Gastroesophageal sphincter (tissue), 4 donors: ENCODE measurements at places on chromosomes 1 and 21.

DNA sequence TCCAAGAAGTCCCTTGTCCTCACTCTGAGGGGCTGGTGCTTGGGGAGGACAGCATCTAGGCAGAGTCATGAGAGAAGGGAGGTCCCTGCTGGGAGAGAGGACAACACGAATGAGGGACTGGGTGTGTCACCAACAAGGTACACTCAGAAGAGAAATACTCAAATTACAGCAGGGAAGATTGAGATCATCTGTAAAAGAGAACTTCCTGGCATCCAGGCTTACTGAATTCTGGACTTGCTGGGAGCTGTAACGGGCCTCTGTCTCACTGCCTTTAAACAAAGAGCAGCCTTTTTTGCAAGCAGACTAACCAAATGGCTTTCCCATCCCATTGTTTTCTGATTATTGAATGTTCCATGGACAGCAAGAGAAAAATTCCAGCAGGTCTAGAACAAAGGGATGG lies 195.7 kb upstream of the RAB4A start:
- no peak for ATAC-seq

DNA sequence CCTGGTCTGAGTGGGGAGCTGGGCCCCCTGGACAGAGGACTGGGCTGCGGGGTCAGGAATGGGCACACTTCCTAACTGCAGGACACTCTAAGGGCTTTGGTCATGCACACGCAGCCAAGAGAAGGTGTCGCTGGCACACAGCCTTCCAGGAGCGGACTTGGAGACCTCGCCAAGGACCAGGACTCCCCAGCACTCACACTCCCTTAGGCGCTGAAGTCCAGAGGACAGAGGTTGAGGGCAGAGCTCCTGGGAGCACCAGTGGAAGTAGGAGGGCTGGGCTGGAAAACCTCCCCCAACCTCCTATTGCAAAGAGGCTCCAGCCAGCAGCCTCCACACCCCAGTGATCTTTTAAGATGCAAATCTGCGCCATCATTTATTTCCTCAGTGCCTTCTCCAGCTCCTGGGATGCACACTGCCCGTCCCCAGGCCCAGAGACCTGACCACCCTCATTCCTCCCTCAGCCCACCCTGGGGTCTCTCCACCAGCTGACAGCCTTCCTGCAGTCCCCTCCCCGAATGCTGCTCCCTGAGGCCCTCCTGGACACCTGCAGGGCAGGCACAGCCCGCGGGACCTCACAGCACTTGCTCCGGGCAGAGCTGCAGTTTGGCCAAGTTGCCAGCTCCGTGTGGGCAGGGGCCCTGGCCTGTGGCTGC lies 3.0 kb downstream of the TSPEAR start:
- no peak for ATAC-seq

DNA sequence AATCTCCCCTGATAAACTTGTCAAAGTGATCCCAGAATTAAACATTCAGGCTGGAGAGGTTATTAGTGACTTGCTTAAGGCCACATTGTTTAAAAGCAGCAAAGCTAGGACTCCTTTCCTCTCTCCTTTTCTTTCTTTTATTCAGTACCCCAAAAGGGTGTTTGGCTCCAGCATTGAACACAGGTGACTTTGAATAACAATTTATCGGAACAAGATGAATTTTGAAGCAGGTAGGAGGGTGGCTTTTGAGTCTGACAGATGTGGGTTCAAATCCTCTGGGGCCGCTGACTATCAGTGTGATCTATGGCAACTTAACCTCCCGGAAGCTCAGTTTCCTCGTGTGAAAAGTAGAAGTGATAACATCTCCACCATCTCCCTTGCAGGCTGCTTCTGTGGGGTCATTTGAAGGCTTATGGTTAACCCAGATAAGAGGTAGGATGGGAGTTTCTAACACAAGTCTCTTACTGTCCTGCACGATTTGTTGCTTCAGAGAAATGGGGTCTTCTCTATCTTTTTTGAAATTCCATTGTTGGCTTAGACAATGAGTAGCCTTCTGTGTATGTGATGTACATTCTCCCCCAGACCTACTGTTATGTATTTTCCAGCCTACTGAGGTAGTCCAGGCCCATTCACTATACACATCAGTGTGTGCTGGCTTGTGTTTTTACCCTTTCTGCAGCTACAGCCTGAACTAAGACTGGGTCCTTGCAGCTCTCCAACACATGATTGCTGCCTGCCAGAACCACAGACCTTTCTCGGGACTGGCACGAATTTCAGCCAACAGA lies 29.0 kb downstream of the JUN start:
- no peak for ATAC-seq

GRCh38 chr21:9838738-9839642 lies 682.4 kb upstream of the TPTE start:
- ATAC-seq = peak; percentile 31

DNA sequence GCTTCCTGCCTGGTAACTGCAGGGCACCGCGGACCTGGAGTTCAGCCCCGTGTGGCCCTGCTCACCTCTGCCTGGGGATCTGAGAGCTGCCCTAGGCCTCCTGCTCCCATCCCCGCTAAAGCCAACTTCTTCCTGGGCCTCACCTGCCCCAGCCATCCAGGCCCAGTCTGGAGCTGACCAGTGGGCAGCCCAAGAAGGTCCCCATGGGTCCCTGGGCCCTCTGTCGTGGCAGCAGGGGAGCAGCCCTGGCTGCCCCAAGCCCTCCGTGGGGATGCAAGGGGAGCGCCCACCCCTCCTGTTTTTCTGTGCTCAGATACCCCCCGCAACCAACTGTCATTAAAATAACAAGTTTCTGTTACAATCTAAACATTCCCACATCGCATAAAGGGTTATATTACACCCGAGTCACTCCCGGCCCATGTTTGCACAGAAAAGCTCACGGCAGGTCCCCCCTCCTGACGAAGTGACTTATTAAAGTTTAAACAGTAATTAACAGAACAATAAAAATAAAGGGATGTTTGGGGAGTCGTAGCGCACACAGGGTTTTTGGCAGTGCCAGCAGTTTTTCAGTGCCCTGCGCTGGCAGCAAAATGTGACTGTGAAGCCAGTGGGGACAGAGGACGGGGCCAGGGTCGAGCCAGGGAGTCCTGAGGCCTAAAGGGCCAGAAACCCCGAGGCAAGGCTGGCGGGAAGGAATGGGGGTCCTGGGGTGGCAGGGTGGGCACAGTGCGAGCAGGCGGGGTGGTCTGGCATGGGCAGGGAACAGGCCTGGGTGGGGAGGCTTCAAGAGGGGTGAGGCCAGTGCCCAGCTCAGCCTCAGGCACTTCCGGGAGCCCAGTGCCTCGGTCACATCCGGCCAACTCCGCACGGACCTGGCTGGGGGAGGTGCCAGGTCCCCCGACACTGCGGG lies 121.5 kb downstream of the CASZ1 start:
- no peak for ATAC-seq

DNA sequence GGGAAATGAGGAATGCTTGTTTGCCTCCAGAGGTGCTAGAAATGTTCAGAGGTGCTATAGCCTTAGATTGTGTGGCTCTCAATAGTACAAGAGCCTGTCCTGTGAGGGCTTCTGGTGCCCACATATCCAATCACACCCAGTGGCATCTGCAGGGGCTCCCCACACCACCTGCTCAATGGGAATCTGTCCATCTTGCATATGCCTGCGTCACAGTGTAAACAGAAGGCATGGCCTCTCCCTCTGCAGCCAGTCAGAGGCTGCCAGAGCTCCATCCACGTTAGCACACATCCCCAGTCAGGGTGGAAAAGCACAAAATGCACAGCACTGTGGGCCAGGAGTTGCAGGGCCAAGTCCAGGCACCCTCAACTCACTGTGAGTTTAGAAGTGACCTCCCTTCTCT lies 113.6 kb upstream of the GRIK3 start:
- no peak for ATAC-seq

DNA sequence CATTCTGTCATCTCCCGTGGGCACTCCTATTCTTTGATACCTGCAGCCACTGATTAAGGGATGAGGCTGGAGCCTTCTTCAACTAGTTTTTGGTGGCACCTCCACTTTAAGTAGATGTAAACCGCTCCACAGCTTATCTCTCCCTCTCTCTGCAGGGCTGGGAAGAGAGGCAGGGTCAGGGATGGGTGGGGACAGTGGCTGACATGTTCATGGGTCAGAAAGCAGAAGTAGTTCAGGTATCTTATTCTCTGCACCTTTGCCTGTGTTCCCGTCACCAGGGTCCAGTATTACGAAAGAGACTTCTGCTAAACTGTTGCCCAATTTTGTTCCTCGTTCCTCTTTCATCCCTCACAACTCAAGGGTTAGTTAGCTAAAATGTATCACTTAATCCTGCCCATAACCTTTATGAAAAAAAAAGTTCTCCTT lies 51.7 kb upstream of the EDEM3 start:
- peak; percentile 28 for ATAC-seq

- ATAC-seq = no peak
Measured at GRCh38 chr1:8031176-8031785, 5.2 kb upstream of the ERRFI1 start.

DNA sequence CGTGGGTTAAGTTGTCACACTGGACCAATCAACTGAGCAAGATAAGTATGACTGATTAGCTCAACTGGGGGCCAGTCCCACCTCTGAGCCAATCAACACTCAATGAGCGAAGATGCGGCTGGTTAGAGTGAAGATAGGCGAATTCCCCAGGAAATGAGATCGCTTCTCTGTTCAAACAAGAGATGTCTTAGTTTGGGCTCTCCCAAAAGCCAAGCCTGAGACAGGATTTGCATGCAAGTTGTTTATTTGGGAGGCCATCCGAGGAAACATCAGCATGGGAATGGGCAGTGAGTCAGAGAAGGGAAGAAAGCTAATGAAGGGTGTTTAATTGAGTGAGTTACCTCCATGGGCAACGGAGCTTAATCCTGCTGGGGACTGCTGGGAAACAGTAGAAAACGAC lies 4.9 kb upstream of the GJB5 start:
- no peak for ATAC-seq

GRCh38 chr1:216621536-216621935 lies 101.7 kb downstream of the ESRRG start:
- no peak for ATAC-seq

- no peak for ATAC-seq
Measured at GRCh38 chr1:2523891-2524609, 2.3 kb downstream of the PANK4 start.

DNA sequence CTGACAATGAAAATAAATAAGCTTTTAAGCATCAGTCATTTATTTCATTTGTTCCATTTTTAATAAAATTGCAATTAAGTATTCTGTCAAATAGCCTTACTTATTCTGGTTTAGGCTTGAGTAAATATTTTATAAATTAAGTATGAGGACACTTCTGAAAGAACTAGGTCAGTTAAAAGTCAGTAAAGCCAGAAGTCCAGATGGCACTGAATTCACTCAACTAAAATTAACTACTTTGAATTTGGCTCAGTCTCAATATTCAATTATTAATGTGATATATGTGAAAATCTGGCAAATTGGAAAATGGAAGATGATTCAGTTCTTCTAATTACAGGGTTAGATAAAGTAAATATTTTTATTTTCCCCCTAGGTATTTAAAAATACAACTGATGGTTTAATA lies 174.2 kb downstream of the BRINP3 start:
- no peak for ATAC-seq

DNA sequence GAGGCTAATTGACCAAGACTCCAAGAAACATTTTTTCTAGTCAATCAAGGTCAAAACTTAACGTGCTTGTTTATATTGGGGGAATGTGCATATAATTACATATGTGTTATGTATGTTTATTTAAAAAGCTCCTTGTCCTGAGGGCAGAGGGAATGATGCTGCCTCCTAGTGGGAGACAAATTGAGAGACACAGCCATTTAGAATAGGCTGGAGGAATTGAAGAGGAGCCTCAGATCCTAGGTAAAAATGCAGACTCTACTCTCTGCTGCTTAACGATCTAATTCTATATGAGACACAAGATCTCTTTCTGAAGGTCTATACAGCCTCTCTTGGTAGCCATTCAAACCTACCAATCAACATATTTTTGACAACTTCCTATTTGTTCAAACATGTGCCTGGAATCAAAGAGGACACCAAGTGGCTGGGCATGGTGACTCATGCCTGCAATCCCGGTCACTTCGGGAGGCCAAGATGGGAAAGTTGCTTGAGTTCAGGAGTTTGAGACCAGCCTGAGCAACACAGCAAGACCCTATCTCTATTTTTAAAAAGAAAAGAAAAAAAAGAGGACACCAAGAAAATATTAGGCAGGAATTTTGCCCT lies 136.6 kb upstream of the ZNF648 start:
- ATAC-seq = no peak

DNA sequence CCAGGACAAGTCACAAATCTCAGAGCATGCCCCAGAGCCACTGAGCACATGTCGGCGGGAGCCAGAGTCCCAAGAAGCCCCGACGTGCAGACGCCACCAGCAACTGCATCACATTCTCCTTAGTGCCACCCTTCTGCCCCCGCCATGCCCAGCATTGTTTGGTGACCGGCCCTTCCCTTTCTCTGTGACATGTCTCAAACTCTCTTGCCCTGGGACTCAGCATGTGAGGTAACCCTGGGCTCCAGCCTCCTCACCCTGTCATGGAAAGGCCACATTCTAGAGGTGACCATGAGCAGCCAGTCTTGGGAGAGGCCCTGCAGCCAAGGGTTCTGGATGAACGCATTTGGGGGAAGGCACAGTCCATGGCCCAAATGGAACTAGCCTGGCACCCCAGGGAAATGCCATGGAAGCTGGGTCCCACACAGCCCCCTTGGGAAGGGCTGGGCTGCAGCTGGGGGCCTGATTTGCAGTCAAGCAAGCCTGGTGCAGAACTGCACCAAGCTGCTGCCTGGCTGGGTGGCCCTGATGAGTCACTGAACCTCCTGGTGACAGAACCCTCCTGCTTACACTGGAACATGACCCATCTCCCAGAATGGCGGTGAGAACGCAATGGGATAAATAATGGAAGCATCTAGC lies 94.4 kb downstream of the ITPKB start:
- no peak for ATAC-seq

- peak; percentile 75 for ATAC-seq
Measured at GRCh38 chr1:109151146-109151990, 37.5 kb downstream of the ELAPOR1 start.

DNA sequence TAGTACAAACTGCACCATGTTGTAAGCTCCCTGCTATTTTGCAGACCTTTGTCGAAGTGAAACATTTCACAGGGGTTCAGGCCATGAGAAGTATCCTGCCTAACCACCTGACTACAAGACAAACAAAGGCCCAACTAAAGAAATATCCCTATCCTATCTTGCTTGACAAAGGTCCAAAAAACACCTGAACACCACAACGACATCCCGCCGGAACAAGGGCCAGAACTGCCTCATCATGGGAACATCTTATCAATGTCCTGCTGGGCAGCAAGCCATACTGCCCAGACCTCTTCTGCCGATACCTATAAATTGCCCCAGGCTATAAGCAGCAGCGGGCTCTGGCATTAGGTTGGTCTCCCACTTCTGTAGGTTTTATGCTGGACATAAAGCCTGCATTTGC lies 12.3 kb downstream of the MYSM1 start:
- no peak for ATAC-seq

- no peak for ATAC-seq
Measured at GRCh38 chr1:54984131-54984842, 3.9 kb downstream of the TMEM61 start.

GRCh38 chr1:200181861-200182260 lies 154.4 kb downstream of the NR5A2 start:
- ATAC-seq = no peak

DNA sequence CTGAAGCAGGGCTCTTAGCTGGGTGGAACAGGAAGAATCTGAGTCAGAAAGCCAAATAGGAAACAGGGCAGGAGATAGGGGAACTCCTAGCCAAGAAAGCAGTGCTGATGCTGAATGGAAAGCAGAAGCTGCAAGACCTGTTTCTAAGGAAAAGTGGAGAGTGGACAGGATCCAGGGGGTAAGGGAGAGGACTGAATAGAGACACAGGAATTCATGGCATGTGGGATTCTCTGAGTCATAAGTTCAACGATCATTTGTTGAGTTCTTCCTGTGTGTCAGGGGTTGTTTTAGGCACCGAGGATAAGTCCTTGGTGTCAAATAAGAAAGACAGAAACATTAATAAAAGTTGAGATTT lies 153.8 kb upstream of the FGGY start:
- peak; percentile 64 for ATAC-seq
